ENCODE measurements at places on chromosomes 4 and X. TPM values are rescaled to one million over a fixed set of nuclear protein-coding genes. Genes with fewer than 3 reads are reported as not detected.
A peak's percentile ranks its signal among the peaks of the same experiment; 100 is the strongest.

The TRMT10A gene
- 15.6 TPM for total RNA-seq

DNA sequence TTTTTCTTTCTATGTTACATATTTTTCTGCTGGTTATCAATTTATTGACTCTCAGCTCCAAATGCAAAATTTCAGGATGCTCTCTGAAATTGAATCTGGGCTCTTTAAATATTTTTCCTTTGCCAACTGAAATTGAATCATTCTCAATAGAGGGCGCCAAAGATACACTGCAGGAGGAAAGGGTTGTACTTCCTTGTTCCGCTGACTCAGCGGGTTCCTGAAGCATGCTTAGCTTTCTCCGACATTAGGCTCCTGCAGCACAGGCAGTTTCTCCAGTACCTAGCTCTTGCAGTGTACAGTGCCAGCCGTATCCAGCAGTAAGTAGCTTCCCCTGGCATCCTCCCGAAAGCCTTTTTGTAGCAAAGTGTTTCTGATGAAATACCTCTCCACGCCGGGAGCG is 28.8 kb upstream of the CFAP47 start:
- peak; percentile 64 for DNase-seq
- no peaks in the 10 kb centered on the region for H3K27me3 ChIP-seq
- H3K27ac ChIP-seq, result no peak overlapping the region
- no peak overlapping the region for H3K4me3 ChIP-seq

DNA sequence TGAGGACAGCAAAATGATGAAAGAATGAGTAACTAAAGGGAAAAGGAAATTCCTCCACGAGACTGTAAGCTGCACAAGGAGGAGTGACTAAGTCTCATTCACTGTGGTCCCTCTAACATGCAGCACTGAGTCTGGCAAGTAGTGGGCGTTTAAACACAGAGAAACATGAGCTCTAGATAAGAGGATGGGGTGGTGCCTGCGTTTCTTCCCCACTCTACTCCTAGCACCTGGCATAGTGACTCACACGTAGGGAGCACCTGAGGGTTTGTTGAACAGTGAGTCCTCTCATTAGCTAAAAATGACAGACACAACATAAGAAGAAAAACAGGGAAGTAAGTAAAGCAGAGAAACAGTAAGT is 105.8 kb upstream of the CBR4 start:
- H3K4me3 ChIP-seq, result no peak overlapping the region
- no peaks in the 10 kb centered on the region for H3K4me1 ChIP-seq
- peaks cover 11% of the 10 kb centered on the region for H3K36me3 ChIP-seq

DNA sequence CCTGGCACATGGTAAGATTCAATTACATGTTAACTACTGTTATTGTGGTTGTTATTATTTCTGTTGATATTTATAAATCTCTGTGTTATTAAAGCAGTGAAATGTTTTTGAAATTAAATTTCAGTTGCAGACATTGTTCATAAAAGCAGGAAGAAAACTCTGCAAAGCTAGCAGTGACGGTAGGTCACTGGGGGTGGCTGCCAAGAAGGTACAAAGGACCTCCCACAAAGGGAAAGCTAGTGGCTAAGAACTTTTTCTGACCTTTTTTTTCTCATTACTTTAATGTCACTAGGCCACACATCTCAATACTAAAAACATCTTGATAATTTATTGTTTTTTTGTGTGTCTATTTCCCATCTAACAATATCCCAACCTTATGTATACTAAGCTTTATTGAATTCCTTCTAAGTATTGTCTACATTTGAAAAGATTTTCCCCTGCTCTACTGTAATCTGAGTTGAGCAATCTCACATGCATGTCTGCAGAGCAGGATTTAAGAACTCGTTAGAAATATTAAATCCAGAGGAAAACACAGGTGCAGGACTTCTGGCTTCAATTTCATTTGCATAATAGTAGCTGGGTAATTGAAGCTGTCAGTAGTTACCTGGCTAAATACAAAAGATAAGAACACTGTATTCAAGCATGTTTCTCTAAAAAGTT is 197.3 kb downstream of the CFAP299 start:
- no peak overlapping the region for H3K27ac ChIP-seq
- no peaks in the 10 kb centered on the region for H3K36me3 ChIP-seq
- no peak overlapping the region for H3K4me3 ChIP-seq
- H3K27me3 ChIP-seq, result no peaks in the 10 kb centered on the region
- peaks cover 9% of the 10 kb centered on the region for H3K4me1 ChIP-seq
- no peak for DNase-seq

The DNAAF6 gene
- not detected for total RNA-seq

- no peaks in the 10 kb centered on the region for H3K27me3 ChIP-seq
- H3K27ac ChIP-seq, result no peak overlapping the region
- no peak for DNase-seq
- no peak overlapping the region for H3K4me3 ChIP-seq
- no peaks in the 10 kb centered on the region for H3K4me1 ChIP-seq
- H3K36me3 ChIP-seq, result no peaks in the 10 kb centered on the region
These were observed 403.7 kb upstream of the TRAM1L1 start for GRCh38 chr4:117489107-117489506.

- no peak overlapping the region for H3K27ac ChIP-seq
- DNase-seq, result no peak
- no peaks in the 10 kb centered on the region for H3K36me3 ChIP-seq
- H3K4me1 ChIP-seq, result no peaks in the 10 kb centered on the region
These were observed 43.3 kb downstream of the RHOH start for GRCh38 chr4:40240040-40240653.

GRCh38 chr4:8341691-8342090 is 72.1 kb downstream of the HTRA3 start:
- H3K36me3 ChIP-seq, result no peaks in the 10 kb centered on the region
- no peak overlapping the region for H3K27ac ChIP-seq
- no peak for DNase-seq
- no peaks in the 10 kb centered on the region for H3K4me1 ChIP-seq
- H3K4me3 ChIP-seq, result no peak overlapping the region
- no peaks in the 10 kb centered on the region for H3K27me3 ChIP-seq

DNA sequence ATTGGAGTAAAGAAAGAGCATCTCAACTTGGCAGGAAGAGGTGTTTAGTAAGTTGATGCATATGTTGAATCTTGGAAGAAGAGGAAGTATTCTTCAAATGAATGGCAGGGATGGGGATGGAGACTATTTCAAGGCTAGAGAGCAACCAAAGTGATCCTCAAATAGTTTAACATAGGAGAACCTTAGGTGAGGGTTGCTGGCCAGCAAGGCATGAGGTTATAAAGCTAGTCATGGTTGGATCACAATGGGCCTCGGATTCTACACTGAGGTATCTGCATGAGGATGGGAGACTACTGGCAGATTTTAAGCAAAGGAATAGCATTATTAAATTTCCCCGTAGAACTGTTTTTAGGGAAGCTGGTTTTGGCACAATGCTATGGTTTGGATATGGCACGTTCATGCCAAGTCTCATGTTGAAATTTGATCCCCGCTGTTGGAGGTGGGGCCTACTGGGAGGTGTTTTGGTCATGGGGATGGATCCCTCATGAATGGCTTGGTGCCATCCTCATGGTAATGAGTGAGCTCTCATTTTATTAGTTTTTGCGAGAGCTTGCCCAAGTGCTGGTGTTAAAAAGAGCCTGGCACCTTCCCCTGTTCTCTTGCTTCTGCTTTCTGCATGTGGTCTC is 41.9 kb upstream of the ETNPPL start:
- no peaks in the 10 kb centered on the region for H3K4me1 ChIP-seq
- no peaks in the 10 kb centered on the region for H3K27me3 ChIP-seq
- DNase-seq, result no peak
- H3K36me3 ChIP-seq, result no peaks in the 10 kb centered on the region

The RPA4 gene
- total RNA-seq, result 0.34 TPM

DNA sequence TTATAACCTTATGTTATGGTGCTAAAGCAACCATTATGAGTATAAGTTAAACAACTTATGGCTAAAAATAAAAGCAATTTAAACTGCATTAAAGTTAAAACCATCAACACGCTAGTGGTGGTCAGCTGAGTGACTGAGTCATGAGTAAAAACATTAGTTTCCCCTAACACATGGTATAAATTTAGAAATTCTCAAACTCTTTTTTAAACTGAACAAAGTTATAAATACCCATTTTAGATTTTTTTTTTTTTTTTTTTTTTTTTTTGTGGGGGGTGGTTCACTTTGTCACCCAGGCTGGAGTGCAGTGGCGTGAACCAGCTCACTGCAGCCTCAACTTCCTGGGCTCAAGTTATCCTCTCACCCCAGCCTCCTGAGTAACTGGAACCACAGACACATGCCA is 5.4 kb upstream of the BBS7 start:
- H3K4me3 ChIP-seq, result no peak overlapping the region
- no peaks in the 10 kb centered on the region for H3K36me3 ChIP-seq
- no peak overlapping the region for H3K27ac ChIP-seq
- peaks cover 86% of the 10 kb centered on the region for H3K27me3 ChIP-seq
- H3K4me1 ChIP-seq, result peaks cover 4% of the 10 kb centered on the region

DNA sequence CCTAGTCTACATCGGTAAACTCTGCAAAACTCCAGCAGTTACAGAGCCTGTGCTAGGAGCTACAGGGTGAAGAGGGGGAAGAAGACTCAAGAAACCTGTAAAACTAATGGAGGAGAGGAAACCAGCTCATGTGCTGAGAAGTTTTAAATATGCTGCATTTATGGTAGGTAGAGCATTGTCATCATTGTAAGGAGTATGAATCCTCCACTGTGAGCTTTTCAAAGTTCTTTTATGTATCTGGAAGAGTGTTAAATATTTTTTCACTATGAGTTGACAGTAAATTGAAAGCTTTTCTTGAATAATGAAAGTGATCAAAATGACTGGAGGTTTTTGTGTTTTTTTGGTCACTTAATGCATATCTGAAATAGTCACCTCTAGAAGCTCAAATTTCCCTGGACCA is 46.2 kb downstream of the SEPTIN11 start:
- no peak overlapping the region for H3K4me3 ChIP-seq
- peaks cover 13% of the 10 kb centered on the region for H3K36me3 ChIP-seq
- no peak for DNase-seq
- H3K27me3 ChIP-seq, result no peaks in the 10 kb centered on the region
- H3K27ac ChIP-seq, result no peak overlapping the region

GRCh38 chr4:112312610-112313239 is 15.6 kb downstream of the ALPK1 start:
- no peak overlapping the region for H3K4me3 ChIP-seq
- peaks cover 17% of the 10 kb centered on the region for H3K4me1 ChIP-seq
- H3K27ac ChIP-seq, result no peak overlapping the region
- H3K27me3 ChIP-seq, result peaks cover 9% of the 10 kb centered on the region
- H3K36me3 ChIP-seq, result no peaks in the 10 kb centered on the region

The ZNF141 gene
- total RNA-seq, result 43.2 TPM

The SLC16A2 gene
- 12.6 TPM for total RNA-seq

DNA sequence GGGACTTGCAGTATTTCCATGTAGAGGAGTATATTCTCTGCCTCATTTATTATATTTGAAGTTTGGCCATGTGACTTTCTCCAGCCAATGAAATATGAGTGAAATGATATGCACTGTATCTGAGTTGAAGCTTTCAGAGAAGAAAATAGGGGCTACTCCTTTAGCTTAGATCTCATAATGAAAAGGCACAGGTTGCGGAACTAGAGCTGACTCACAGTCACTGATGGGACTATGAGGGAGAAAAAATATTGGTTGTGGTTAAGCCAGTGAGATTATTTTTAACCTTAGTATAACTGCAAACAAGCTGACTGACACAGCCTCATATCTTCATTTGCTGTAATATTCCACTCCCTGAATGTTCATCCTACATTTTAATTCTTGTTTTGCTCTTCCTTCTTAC is 1104.3 kb downstream of the RPA4 start:
- no peak overlapping the region for H3K27ac ChIP-seq
- H3K27me3 ChIP-seq, result no peaks in the 10 kb centered on the region
- no peak for DNase-seq
- no peak overlapping the region for H3K4me3 ChIP-seq
- H3K4me1 ChIP-seq, result peaks cover 12% of the 10 kb centered on the region

The VCX gene
- not detected for total RNA-seq

The CSN1S1 gene
- total RNA-seq, result not detected

DNA sequence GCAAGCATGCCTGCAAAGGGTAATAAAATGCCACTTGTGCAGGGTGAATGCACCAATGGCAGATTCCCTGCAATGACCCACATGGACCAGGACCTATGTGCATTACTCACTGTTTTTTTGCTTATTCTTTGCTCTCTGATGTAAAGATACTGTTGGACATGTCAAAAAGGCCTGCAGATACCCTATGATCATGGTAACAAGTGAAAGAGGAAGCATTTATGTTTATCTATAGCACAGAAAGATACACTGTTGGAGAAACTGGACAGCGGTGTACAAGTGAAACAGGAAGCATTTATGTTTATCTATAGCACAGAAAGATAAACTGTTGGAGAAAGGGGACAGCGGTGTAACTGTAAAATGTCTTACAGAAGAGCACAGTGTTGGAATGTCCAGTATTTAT is 127.5 kb downstream of the PAPSS1 start:
- no peaks in the 10 kb centered on the region for H3K4me1 ChIP-seq
- no peak for DNase-seq
- no peaks in the 10 kb centered on the region for H3K27me3 ChIP-seq
- peaks cover 3% of the 10 kb centered on the region for H3K36me3 ChIP-seq

DNA sequence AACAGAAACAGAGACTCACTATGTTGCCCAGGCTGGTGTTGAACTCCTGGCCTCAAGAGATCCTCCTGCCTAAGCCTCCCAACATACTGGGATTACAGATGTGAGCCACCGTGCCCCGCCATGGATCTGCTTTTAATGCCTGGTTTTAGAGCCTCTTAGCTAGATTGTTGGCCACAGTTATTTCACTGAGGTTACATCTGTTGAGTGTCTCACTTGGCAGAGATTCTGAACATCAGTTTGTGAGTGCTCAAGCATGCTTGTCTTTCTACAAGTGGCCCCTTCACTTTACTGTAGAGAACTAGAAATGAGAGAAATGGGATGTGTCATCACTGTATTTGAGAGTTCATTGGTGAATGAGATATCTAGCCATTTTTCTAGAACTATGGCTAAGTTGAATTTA is 218.5 kb downstream of the APBB2 start:
- H3K27ac ChIP-seq, result no peak overlapping the region
- no peak for DNase-seq
- no peaks in the 10 kb centered on the region for H3K36me3 ChIP-seq

The ADGRL3 gene
- 70.0 TPM for total RNA-seq

GRCh38 chrX:117743469-117744251 is 372.9 kb downstream of the KLHL13 start:
- H3K4me3 ChIP-seq, result no peak overlapping the region
- no peaks in the 10 kb centered on the region for H3K36me3 ChIP-seq
- peak; percentile 40 for DNase-seq
- no peak overlapping the region for H3K27ac ChIP-seq
